ENCODE measurements at places on chromosomes 11 and 22.

- DNase-seq, result no peak
Observed at GRCh38 chr11:123219066-123219690, 24.1 kb upstream of the CLMP start.

DNA sequence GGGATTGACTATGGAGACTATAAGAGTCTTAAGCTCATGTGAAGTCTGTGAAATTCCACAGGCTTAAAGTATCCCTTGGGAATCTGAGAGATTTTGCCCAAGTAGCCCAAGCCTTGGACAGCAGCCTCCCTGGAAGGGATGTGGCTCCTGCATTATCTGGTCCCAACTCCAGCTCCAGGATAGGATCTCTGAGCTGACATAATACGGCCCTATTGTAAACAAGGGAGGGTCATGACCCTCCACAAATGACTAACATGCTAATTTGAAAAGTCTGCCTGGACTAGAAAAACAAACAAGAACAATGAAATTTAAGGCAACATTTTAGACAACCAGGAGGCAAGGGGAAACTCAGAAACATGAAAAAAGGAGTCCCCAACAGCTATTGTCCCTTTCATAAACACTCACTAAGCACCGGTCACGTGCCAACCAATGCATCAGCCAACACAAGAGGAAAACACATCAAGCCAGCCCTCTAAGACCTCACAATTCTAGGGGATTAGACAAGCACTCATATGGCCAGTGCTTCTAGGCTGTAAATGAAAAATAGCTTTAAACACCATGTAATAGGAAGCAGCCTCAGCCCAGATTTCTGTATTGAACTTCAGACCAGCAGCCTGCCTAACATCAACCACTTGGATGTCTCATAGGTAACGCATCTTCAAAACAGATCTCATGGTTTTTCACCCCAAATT is 101.2 kb upstream of the TIMP3 start:
- no peak for DNase-seq

DNA sequence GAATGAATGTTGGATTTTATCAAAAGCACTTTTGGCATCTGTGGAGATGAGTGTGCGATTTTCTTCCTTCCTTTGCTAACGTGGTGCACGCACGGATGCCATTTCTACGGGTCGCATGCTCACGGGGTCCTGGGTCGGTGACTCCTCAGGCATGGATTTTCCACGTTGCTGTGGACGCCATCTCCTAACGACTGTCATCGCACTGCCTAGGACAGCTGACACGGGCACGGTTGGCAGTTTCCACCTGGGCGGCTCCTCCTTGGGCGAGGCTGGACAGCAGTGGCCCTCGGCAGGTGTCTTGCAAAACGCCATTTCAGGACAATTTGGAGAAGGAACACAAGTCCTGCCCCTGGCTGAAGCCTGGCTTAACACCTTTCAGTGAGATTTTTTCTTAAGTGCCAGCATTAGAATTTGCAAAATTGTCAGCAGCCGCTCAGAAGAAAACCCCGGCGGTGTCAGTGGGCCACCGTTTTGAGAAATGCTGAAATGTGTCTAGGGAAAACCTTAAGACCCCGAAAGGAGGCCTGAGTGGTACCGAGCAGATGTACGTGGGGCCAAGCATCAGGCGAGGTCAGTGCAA is 34.7 kb upstream of the TOLLIP start:
- peak; percentile 43 for DNase-seq

DNA sequence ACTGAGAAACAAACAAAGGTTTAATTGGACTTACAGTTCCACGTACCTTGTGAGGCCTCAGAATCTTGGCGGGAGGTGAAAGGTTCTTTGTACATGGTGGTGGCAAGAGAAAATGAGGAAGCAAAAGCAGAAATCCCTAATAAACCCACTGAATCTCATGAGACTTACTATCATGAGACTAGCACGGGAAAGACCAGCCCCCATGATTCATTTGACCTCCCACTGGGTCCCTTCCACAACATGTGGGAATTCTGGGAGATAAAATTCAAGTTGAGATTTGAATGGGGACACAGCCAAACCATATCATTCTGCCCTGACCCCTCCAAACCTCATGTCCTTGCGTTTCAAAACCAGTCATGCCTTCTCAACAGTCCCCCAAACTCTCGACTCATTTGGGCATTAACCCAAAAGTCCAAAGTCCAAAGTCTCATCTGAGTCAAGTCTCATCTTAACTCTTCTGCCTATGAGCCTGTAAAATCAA is 617.4 kb downstream of the CNTN5 start:
- no peak for DNase-seq

Measured in activated CD8-positive, alpha-beta memory T cell treated with anti-CD3 and anti-CD28 coated beads for 24 hours (primary cell).